RCC 7860 (cell line): ENCODE measurements at places on chromosomes 6 and 20.

GRCh38 chr6:31776989-31777666 lies at the start of gene VWA7:
VWA7 (minus strand) TSS chr6:31777328; CDS start chr6:31776779, 549 bp downstream.
- DNase-seq, result peak; percentile 91

DNA sequence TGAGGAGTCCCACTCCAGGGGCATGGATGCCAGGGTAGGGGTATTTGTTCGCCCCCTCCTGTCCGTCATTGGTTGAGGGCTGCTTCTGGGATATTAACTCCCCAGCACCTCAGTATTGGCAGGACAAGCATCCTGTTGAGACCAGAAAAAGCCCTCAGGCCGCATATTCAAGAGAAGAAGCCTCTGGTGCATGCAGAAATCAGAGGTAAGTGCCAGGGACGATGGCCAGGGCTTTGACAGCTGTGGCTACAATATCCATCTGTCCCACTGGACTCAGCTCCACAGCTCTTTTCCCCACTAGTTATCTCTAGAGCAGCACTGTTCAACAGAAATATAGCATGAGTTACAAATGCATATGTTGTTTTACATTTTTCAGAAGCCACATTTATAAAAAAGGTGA lies 651.3 kb downstream of the KIF16B start:
- no peak for DNase-seq

DNA sequence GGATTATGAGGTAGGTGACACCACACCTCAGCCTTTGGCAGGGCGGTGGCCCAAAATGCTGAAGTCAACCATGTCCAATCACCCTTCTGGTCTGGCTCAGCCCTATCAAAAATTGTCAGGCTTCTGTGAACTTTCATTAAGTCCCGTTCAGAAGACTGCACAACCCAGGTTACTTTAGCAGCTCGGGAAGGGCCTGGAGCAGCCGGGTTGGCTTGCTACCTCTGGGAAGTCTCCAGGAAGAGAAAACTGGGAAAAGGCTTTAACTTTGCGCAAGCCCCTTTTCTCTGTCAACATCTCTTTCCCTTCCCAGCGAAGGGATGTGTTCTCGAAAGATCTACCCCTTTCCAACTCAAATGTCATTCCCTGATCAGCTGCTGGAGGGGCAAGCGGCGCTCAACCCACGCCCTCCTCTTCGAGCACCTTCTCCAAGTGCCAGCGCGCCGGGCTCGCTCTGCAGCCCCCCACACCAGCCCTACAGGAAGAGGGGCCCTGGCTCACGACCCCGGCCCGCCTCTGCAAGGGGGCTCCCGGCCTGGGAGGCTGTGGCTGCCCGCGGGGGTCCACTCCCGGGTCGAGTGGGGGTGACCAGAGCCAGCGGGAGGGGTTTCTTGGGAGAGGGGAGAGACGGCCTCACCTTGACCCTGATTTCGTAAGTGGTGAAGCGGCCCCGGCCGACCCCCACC lies 573 bp downstream of the SNX3 start:
- no peak for DNase-seq

- DNase-seq, result no peak
Measured at GRCh38 chr6:155578251-155578650, 122.6 kb upstream of the NOX3 start.
